ENCODE measurements at places on chromosomes 4 and X. TPM values are rescaled to one million over a fixed set of nuclear protein-coding genes. Genes with fewer than 3 reads are reported as not detected.

BMX gene
- 157 TPM for total RNA-seq

UCP1 gene
- total RNA-seq = not detected

TRAPPC11 gene
- total RNA-seq = 78.1 TPM

NCBP2L gene
- total RNA-seq = not detected

CCKAR gene
- not detected for total RNA-seq

DDIT4L gene
- 17.0 TPM for total RNA-seq

RBM47 gene
- total RNA-seq = 0.22 TPM

ZBED1 gene
- total RNA-seq = 51.0 TPM

CENPU gene
- 36.7 TPM for total RNA-seq

CNGA1 gene
- total RNA-seq = not detected

MAGEC1 gene
- not detected for total RNA-seq

MBTPS2 gene
- 14.0 TPM for total RNA-seq

FAM50A gene
- total RNA-seq = 30.4 TPM

MBNL3 gene
- total RNA-seq = 7.0 TPM

ERVMER34-1 gene
- not detected for total RNA-seq

RNF212 gene
- 0.36 TPM for total RNA-seq

FRG2 gene
- not detected for total RNA-seq

CSAG3 gene
- total RNA-seq = not detected

CXorf38 gene
- total RNA-seq = 17.0 TPM

XAGE1A gene
- total RNA-seq = not detected

MAGEB16 gene
- total RNA-seq = not detected

PABPC1L2B gene
- not detected for total RNA-seq

IL13RA2 gene
- total RNA-seq = 0.53 TPM

ZNF157 gene
- total RNA-seq = under 0.01 TPM

MAGEB1 gene
- not detected for total RNA-seq

EPGN gene
- total RNA-seq = 0.13 TPM

CLDN22 gene
- total RNA-seq = not detected

ELOVL6 gene
- total RNA-seq = 9.2 TPM

TCEAL6 gene
- not detected for total RNA-seq

VCX3B gene
- total RNA-seq = not detected

BTC gene
- 0.13 TPM for total RNA-seq

FAM47A gene
- not detected for total RNA-seq

SNCA gene
- total RNA-seq = 78.9 TPM

STK32B gene
- total RNA-seq = 21.3 TPM

SOWAHB gene
- not detected for total RNA-seq

CRLF2 gene
- total RNA-seq = not detected

SMARCA1 gene
- 18.4 TPM for total RNA-seq

NOX1 gene
- not detected for total RNA-seq

PSAPL1 gene
- not detected for total RNA-seq

FABP2 gene
- total RNA-seq = not detected

APEX2 gene
- 12.1 TPM for total RNA-seq

MAD2L1 gene
- 54.9 TPM for total RNA-seq

ANOS1 gene
- total RNA-seq = 2.3 TPM

SLC16A2 gene
- 1.5 TPM for total RNA-seq

ALB gene
- 0.13 TPM for total RNA-seq
